Stimulated activated effector memory CD8-positive, alpha-beta T cell treated with anti-CD3 and anti-CD28 coated beads, Interleukin-12 subunit alpha, Interleukin-12 subunit beta, amount 100 ng/mL, for 72 hours (primary cell): ENCODE measurements at places on chromosomes 3 and 15.
A peak's percentile ranks its signal among the peaks of the same experiment; 100 is the strongest.

DNA sequence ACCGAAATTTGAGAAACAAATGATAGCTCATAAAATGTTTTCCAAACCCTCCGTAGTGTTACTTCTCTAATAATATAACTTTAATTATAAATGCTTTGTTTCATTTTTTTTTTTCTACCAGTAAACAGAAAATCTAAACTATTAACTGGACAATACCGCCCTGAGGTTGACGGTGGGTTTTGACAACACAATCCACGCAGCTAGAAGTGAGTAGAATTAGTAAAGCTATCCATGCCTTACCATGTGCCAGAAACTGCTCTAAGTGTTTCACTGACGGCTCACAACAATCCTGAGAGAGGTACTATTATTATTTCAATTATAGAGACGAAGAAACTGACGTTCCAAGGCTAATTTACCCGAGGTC is 410 bp downstream of the NDUFAF1 start:
- no peak for DNase-seq

DNA sequence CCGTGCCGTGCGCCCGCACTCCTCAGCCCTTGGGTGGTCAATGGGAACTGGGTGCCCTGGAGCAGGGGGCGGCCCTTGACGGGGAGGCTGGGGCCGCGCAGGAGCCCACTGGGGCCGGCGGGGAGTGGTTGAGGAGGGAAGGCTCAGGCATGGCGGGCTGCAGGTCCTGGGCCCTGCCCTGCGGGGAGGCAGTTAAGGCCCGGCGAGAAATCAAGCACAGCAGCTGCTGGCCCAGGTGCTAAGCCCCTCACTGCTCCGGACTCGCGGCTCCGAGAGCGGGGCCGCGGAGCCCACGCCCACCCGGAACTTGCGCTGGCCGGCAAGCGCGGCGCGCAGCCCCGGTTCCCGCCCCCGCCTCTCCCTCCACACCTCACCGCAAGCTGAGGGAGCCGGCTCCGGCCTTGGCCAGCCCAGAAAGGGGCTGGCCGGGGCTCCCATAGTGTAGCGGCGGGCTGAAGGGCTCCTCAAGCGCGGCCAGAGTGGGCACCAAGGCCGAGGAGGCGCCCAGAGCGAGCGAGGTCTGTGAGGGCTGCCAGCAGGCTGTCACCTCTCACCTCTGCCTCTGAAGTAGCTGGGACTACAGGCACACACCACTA is 7.8 kb downstream of the GP9 start:
- no peak for DNase-seq

DNA sequence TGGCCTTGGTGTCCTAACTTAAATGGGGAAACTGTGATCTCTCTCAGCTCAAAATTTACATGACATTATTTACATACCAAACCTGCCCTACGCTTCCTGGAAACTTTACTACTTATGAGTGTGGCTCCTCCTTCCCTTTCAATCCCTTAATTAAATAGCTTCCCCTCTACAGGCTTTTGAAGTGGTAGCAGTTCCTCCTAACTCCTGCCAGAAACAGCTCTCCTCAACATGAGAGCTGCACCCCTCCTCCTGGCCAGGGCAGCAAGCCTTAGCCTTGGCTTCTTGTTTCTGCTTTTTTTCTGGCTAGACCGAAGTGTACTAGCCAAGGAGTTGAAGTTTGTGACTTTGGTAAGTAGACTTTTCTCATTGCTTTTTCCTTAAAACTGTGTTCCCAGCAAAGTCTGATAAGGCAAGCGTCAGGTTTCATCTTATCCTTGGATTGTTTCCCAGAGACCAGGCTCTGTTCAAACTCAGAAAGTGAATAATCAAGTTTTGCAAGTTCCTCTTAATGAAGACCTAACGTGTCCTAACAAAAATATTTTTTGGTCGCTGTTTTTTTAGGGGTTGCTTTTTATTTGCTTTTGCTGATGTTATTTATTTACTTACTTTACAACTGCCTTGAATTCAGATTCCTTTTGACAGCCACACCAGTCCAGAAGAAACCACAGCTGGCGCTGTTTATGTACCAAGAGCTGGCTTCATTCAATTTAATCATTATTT is at the start of gene ACP3:
Gene ACP3 (plus strand): TSS at position 179 of the 720 bp plus-strand sequence. CDS start 50 bp downstream, at position 229.
- DNase-seq: no peak

GRCh38 chr3:126149960-126150515 is 30.3 kb downstream of the ALDH1L1 start:
- peak; percentile 0 for DNase-seq

DNA sequence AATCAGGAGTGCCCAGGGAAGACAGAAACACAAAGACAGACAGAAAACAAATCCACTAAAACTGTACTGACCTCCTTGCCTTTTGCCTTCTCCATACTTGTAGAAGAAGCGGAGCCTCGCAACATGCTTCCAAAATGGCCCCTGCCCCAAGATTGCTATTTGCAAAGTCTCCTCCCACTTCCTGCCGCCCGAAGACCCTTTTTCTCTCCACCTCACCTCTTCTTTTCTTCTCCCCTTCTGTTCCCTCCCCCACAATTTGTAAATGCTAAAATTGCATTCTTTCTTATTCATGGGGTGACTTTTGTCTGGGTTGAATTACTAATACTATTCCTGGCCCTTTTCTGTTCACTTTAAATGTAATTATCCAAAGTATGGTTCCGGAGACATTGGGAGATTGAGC is at the start of gene DPPA4:
Gene DPPA4 (minus strand): TSS at position 154 of the 400 bp plus-strand sequence. CDS start 29 bp downstream, at position 125.
- DNase-seq: no peak

GRCh38 chr3:86996261-86996955 is 5.5 kb upstream of the VGLL3 start:
- no peak for DNase-seq

- no peak for DNase-seq
These were observed 635 bp upstream of the VILL start for GRCh38 chr3:37989821-37990480.

DNA sequence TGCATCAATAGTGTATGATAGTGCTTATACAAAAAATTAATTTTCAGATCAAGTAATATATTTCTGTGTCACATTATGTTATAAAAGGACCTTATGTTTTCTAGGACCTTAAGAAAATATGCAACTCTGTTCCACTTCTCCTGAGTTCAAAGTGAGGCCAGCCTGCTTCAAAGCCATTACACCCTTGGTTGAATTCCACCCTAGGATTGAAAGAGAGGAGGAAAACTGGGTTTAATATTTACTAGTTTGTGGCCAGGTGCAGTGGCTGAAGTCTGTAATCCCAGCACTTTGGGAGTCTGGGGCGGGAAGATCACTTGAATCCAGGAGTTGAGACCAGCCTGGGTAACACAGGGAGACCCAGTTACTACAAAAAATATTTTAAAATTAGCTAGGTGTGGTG is 32.9 kb upstream of the NR1I2 start:
- DNase-seq: no peak

GRCh38 chr3:48784426-48785120 is 63.1 kb downstream of the PRKAR2A start:
- no peak for DNase-seq

- DNase-seq: no peak
These were observed 161.7 kb downstream of the CD47 start for GRCh38 chr3:107929088-107929487.

DNA sequence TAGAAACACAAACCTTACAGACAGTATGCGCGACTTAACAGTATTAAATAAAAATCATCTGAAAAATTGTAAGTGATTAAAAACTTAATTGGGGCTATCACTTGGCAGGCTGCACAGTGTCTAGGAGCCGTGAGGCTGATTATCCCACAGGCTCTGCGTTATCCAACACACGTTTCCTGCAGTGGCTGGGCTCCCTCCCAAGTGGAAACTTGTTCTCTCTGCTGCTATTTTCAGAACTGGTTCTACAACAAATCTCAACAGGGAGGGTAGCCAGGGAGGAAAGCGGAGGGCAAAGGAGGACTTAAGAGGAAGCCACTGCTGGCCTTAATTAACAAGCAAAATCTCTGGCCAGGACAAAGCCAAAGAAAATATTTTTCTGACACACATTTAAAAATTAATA is 555.2 kb downstream of the MAGI1 start:
- no peak for DNase-seq

- no peak for DNase-seq
These were observed 3.4 kb upstream of the OGG1 start for GRCh38 chr3:9746330-9746729.

DNA sequence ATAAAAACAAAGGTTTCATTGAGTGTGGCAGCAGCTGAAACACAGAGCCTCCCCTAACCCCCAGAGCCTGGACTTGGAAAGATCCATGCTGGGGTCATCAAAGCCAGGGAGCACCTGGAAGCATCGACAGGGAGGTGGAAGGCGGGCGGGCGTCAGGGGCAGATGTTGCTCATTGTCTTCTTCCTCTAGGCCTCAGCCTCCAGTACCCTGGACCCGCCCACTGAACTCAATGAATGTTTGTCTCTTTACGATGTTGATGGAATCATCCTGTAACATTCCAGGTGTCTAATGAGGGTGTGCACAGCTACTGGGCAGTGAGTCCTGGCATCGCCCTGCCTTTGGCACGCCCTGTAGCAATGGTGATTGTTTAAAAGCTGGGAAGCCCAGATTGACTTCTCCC is 9.8 kb downstream of the GP5 start:
- DNase-seq: no peak

DNA sequence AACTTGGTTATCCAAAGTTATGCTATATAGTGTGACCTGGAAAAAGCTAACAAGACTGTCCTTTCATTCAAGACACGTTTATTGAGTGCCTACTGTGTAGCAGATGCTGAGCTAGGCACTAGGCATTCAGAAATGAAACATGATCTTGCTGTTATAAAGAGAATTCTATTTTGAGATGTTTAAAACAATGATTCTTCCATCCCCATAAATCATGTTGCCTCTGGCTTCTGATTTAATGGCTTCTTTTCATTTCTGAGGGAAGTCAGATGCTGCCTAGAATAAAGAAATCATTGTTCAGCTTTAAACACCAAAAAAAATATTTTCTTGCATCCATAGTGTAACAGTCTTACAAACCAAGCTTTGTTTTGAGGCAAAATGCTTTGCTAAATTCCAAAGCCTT is 620.9 kb upstream of the UBE2E2 start:
- DNase-seq: no peak

GRCh38 chr3:178060407-178060806 is 475.8 kb upstream of the KCNMB2 start:
- no peak for DNase-seq

- DNase-seq: no peak
These were observed 8.3 kb downstream of the ARL13B start for GRCh38 chr3:93988283-93988682.

DNA sequence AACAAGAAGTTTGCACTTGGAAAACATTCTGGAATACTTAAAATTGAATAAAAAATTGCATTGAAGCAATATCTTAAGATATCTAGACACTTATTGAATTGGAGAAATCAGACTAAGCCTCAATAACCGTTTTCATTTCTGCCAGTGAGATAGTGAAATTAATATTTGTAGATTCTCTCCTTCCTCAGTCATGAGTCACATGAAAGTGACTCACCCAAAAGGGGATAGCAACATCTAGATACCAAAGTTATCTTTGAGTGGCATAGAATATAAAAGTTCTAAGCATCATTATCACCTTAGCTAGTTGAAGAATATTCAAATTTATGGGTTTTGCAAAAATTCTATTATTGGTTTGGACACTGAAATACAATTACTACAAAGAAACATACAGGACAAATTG is 614.8 kb upstream of the ZNF717 start:
- no peak for DNase-seq

DNA sequence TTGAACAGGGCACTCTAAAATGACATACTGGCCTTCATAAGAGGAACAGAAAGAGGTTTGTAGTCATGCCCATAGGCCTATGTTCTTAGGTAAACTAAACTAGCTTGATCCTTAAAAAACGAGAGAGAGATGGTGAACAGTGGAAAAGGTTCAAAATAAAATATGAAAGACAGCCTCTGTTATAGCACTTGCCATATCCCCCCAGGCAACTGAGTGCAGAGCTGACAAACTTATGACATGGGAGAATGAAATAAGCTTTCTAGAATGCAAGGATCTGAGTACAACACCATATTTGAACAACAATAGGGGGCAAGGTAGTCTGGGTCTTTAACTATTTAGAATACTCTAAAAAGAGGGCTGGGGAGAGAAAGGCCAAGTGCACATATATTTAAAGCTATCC is 700.6 kb upstream of the CFAP20DC start:
- no peak for DNase-seq

DNA sequence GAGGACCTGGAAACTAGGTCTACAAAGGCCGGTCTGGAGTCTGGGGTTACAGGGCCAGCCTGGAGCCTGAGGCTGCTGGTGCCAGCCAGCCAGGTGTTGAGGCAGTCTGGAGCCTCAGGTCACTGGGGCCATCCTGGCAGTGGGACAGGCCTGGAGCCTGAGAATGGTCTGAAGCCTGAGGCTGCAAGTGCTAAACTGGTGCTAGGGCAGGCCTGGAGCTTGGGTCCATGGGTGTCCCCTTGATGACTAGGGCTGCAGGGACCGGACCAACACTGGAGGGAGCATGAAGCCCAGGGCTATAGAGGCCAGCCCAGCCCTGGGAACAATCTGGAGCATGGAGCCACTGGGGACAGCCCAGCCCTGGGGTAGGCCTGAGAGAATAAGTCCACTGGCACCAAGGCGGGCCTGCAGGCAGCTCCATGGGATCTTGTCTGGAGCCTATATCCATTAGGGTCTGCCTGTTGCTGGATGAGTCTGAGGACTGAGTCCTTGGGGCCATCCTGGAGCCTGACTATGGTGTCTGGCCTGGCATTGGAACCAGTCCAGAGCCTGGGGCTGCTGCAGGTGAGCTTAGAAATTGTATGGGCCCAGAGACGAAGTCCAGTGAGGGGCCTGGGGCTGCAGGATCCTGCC is 101.9 kb downstream of the GLDN start:
- DNase-seq: no peak

- DNase-seq: no peak
These were observed 22.5 kb upstream of the KCNMB2 start for GRCh38 chr3:178513546-178514380.

- DNase-seq: no peak
These were observed 9.0 kb downstream of the PODXL2 start for GRCh38 chr3:127637971-127638370.
